ENCODE measurements at places on chromosomes 4 and X.

GRCh38 chr4:5162909-5163508 lies 111.7 kb downstream of the STK32B start:
- DNase-seq: no peak

DNA sequence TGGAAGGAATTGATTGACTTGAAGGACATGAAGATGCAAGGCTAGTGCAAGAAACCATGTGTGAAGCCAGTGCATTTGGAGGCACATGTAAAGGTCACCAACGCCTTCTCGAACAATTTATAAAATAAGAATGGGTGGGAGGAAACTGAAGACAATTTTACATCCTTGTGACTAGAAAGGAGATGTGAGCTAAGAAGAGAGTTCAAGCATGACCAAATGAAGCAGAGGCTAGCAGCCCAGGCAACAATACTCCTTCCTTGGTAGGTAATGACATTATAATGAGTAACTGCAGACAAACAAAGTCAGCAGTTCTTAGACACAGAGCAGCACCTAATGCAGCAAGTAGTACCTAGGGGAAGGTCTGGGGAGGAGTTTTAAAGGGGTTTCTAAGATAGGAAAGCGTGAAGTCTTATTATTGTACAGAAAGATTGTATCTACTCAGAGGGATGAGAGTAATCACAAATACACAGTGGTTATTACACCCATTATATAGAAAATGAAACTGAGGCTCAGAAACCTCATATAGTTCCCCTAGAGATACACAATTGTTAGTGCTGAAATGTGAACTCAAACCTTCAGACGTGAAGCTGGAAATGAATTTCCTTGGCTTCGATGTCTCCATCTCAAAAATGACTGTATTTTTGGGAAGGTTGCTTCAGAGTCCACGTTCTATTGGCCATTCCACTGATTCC lies 56.1 kb downstream of the ATXN3L start:
- no peak for DNase-seq

DNA sequence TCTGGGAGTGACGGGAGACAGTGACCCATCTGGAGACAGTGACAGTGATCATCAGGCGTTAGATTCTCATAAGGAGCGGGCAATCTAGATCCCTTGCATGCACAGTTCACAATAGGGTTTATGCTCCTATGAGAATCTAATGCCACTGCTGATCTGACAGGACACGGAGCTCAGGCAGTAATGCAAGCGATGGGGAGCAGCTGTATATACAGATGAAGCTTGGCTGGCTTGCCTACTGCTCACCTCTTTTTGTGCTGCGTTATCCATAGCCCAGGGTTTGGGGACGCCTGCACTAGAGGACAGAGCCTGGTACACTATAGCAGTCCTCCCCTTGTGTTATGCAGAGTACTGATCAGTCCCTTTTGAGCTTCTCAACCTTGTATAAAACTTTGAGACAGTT lies 23.5 kb downstream of the NFKB1 start:
- DNase-seq: no peak

DNA sequence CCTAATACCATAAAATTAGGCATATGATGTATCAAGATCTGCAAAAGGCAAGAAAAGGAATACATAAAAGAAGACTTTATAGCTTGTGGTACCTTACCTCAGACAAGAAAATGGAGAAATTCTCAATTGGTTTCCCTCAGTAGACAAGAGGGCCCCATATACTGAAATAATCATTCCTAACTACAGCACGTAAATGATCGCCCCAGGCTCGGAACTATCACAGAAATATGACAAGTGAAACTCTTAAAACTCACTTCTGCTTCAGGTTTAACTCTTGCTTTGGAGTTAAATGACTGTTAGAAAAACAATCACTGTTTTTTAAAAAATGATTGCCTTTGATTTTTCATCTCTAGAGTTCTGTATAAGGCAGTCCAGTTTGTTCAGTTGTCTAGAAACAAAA lies 38.6 kb upstream of the NAP1L5 start:
- no peak for DNase-seq

DNA sequence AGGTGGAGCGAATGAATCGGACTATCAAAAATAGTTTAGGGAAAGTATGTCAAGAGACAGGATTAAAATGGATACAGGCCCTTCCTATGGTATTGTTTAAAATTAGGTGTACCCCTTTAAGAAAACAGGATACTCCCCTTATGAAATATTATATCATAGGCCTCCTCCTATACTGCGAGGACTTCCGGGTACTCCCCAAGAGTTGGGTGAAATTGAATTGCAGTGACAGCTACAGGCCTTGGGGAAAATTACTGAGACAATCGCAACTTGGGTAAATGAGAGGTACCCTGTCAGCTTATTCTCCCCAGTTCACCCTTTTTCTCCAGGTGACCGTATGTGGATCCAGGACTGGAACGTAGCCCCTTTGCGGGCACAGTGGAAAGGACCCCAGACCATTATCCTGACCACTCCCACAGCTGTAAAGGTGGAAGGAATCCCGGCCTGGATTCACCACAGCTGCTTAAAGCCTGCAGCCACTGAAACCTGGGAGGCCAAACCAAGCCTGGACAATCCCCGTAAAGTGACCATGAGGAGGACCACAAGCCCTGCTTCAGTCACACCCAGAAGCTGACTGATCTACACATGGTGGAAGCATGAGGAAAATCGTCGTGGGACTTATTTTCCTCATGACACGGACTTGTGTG lies 1138.1 kb downstream of the ARAP2 start:
- no peak for DNase-seq

DNA sequence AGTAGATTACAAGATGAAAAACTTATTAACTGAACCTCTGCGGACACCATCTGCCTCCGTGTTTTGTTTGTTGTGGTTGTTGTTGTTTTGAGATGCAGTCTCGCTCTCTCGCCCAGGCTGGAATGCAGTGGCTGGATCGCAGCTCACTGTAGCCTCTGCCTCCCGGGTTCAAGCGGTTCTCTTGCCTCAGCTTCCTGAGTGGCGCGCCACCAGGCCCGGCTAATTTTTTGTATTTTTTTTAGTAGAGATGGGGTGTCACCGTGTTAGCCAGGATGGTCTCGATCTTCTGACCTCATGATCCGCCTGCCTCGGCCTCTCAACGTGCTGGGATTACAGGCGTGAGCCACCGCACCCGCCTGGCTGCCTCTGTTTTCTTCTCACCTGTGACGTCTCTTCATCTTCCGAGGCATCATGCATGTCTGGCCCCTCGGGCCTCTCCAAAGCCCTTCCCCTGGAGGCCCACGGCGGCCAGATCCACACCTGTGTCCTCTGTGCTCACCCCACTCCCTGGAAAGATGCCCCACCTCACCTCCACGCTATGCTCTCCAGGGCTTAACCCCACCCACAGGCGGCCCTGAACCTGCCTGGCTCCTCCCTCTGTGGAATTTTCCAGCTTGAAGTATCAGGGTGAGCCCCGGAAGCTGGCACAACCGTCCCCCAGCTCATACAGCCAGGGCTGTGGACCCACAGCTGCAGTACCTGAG lies 77.0 kb upstream of the MXD4 start:
- DNase-seq: no peak

DNA sequence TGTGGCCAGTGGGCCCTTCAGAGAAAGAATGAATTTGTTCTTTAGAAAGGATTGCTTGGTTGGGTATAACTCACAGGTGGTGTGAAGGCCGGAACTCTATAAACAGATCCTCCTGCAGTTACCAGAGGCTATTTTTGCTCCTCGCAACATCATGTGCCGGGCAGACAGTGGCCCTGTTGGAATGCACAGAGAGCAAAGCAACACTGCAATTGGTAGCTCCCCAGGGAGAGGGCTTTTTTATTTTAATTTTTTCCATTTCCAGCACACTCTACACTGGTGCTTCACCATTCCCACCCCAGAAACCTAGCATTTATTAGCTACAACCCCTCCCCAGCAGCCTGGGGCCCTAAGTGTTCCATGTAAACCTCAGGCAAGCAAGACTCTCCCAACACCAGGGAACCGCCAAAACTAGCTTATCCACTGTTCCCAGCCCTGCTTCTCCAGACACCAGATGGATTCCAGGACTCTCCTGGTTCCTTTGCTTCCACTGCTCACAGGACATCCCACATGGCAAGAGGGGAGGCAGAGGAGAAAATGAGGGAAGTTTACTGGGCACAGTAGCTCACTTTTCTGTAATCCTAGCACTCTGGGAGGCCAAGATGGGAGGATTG lies 75.1 kb upstream of the TMEM164 start:
- no peak for DNase-seq

- no peak for DNase-seq
Measured at GRCh38 chr4:186861317-186861716, 137.7 kb upstream of the FAT1 start.

GRCh38 chr4:26272654-26273615 lies 47.9 kb upstream of the RBPJ start:
- DNase-seq: no peak

DNA sequence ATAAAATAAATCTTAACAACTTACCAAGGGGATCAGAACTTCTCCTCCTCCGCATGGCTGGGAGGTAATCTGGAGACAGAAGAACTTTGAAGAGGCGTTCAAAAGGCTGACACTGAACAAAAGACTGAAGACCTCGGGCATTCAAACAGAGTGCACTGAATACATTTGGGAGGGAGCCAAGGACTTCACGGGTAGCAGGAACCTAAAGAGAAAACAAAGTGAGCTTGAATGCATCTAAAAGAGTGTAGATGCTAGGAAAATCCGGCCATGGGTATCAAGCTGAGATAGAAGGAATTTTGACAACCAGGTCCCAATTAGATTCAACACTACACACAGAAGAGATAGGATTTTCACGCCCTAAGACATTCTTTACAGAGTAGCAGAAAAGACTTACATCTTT lies 69.6 kb downstream of the HUWE1 start:
- DNase-seq: no peak

GRCh38 chrX:72045552-72046277 lies 86.0 kb downstream of the RTL5 start:
- no peak for DNase-seq

GRCh38 chrX:148538582-148538981 lies 38.2 kb downstream of the AFF2 start:
- DNase-seq: no peak

DNA sequence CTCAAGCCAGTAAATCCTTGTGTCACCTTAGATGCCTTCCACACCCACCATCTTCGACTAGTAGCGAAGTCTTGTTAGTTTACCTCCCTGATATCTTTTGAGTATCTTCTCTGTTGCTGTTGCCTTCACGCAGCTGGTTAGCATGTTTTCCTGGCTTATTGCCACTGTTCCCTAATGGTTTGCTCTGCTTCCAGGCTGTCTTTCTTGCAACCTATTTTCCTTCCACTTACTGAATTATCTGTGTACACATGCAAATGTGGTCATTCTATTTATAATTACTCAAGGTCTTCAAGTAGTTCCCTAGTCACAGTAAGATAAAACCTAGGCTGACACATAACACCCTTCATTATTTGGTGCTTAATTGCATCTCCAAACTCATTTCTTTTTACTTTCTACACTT lies 89.5 kb downstream of the UGT8 start:
- no peak for DNase-seq
